ENCODE measurements at places on chromosomes 12 and 14.

DNA sequence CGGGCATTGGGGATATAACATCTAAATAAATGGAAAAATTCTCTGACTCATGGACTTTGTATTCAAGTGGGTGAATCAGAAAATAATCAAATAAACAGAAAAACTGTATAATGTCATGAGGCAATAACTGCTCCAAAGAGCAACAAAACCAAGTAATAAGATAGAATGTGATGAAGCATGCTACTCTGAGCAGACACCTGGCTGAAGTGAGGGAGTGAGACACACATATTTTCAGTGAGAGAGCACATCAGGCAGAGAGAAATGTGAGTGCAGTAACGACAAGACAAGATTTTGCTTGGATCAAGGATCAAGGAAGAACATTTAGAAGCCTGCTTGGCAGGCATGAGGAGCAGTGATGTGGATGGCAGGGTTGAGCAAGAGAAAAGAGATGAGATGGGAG lies 75.8 kb upstream of the CCDC91 start:
- no peak for DNase-seq

GRCh38 chr14:92680781-92681650 lies 67.4 kb downstream of the LGMN start:
- peak; percentile 48 for DNase-seq

- DNase-seq, result no peak
Measured at GRCh38 chr12:121059031-121059898, 20.2 kb upstream of the OASL start.

GRCh38 chr14:61269321-61270083 lies 11.6 kb downstream of the TMEM30B start:
- peak; percentile 56 for DNase-seq

DNA sequence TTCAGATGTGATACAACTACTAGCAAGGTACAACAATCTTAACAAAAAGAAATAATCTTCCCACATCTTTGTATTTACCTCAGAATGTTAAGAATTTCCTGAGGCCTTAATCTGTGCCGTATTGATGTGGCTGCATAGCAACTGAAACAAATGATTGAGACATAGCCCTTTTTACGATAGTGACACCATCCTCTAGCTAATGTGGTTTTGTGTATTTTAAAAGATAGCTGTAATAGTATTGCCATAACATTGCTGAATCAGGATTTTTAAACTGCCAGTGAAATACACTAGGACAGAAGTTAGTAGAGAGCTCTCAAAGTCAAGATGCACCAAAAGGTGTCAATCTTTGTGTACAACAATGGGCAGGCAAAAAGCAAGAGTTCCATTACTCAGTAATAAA lies 11.9 kb downstream of the NPAS3 start:
- no peak for DNase-seq

GRCh38 chr14:23154964-23155587 lies 28.4 kb downstream of the SLC7A8 start:
- no peak for DNase-seq

- no peak for DNase-seq
Measured at GRCh38 chr12:25469861-25470260, 83.2 kb downstream of the LMNTD1 start.

Measured in GDM1 (cell line).